ENCODE measurements at places on chromosomes 7 and 10. TPM values are rescaled to one million over a fixed set of nuclear protein-coding genes. Genes with fewer than 3 reads are reported as not detected.

DNA sequence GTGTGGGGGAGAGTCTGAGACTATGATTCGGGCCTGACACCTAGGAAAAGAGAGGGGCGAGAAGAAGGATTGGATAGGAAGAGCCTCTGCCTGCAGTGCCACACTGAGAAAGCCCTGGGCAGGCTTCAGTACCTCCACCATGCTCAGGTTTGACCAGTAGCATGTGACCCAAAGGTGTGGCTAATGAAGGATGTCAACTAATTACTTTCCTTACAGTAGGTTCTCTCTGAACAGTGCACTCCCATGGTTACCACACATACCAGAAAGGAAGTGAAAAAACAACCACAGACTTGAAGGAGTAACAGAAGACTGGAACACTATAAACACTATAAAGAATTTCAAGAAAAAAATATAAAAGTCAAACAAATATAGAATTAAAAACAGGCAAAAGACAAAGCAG lies 46.2 kb downstream of the SEM1 start:
- no peaks in the 10 kb centered on the region for H3K27me3 ChIP-seq
- no peak overlapping the region for H3K4me3 ChIP-seq
- no peak for DNase-seq

DNA sequence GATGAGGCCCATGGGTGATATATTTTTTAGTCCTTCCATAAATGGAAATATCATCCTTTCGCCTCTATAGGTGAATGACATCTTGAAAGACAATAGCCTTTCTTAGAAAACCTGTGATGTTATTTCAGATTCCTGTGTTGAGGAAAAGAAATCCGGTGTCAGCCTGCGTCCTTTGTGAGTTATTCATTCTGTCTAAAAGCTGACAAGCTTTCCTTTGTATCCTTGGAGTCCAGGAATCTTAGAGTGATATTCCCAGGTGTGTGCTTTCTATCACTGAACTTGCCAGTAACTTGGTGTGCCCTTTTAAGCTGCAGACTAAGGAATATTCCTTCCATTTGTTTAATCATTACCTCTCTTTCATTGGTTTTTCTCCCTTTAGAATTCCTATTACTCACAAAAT lies 41.0 kb downstream of the EVX1 start:
- no peaks in the 10 kb centered on the region for H3K4me1 ChIP-seq
- H3K27me3 ChIP-seq, result peaks cover 3% of the 10 kb centered on the region
- no peaks in the 10 kb centered on the region for H3K36me3 ChIP-seq
- no peak for DNase-seq

GRCh38 chr7:108197371-108198091 lies 67.4 kb upstream of the LAMB4 start:
- no peaks in the 10 kb centered on the region for H3K36me3 ChIP-seq
- no peaks in the 10 kb centered on the region for H3K4me1 ChIP-seq
- H3K4me3 ChIP-seq, result no peak overlapping the region
- peaks cover 4% of the 10 kb centered on the region for H3K27me3 ChIP-seq
- H3K27ac ChIP-seq, result no peak overlapping the region

GRCh38 chr10:88245974-88246511 lies 337.1 kb downstream of the RNLS start:
- H3K27me3 ChIP-seq, result peaks cover 4% of the 10 kb centered on the region
- peaks cover 27% of the 10 kb centered on the region for H3K4me1 ChIP-seq
- H3K36me3 ChIP-seq, result peaks cover 8% of the 10 kb centered on the region
- no peak for DNase-seq
- no peak overlapping the region for H3K4me3 ChIP-seq

- peaks cover 52% of the 10 kb centered on the region for H3K36me3 ChIP-seq
- H3K27ac ChIP-seq, result peak overlapping the region; percentile 0
- DNase-seq, result no peak
- H3K27me3 ChIP-seq, result no peaks in the 10 kb centered on the region
Measured at GRCh38 chr7:30634193-30634626, 39.5 kb downstream of the GARS1 start.

GRCh38 chr10:120727001-120727400 lies 124.2 kb upstream of the WDR11 start:
- no peak for DNase-seq

- H3K27me3 ChIP-seq, result peaks cover 9% of the 10 kb centered on the region
- DNase-seq, result no peak
- no peak overlapping the region for H3K27ac ChIP-seq
- no peaks in the 10 kb centered on the region for H3K36me3 ChIP-seq
- H3K4me1 ChIP-seq, result no peaks in the 10 kb centered on the region
- H3K4me3 ChIP-seq, result no peak overlapping the region
Measured at GRCh38 chr10:47038881-47039561, 127.8 kb downstream of the PTPN20 start.

DNA sequence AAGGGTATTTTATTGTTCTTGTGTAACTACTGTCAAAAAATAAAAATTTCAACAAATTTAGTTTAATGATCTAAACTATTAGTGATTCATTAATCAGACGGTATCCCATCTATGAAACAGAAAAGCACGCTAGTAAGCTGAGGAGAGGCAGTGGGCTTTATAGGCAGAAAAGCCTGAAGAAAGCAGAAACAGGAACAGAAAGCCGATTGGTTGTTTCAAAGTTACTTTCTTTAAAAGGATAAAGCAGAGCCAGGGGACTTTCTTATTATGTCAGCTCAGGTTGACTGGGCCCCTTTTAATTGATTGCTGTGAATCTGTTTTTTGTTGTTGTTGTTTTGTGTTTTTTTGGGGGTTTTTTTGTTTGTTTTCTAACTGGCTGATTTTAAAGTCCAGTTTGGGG lies 105.5 kb downstream of the TES start:
- no peak overlapping the region for H3K4me3 ChIP-seq
- no peak overlapping the region for H3K27ac ChIP-seq
- H3K27me3 ChIP-seq, result peaks cover 2% of the 10 kb centered on the region
- no peak for DNase-seq
- no peaks in the 10 kb centered on the region for H3K36me3 ChIP-seq
- H3K4me1 ChIP-seq, result peaks cover 7% of the 10 kb centered on the region

DNA sequence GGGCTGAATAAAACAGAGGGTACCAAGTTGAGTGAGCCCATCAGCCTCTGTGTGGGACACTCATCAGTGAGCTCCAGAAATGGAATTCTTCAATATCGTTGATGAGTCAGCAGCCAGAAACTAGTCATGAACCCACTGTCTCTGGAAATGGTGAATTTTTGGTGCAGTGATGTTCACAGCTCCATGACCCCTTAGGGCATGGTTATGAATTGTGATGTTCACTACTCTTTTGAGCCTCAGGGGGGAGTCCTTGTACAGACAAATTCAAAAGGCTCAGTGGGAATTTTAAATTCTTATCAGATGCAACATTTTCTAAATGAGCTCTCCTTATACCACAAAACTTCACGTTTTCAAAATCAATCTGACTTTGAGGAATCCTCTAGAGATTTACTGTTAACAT lies 335.7 kb downstream of the PHTF2 start:
- no peaks in the 10 kb centered on the region for H3K4me1 ChIP-seq
- H3K36me3 ChIP-seq, result no peaks in the 10 kb centered on the region
- no peaks in the 10 kb centered on the region for H3K27me3 ChIP-seq

DNA sequence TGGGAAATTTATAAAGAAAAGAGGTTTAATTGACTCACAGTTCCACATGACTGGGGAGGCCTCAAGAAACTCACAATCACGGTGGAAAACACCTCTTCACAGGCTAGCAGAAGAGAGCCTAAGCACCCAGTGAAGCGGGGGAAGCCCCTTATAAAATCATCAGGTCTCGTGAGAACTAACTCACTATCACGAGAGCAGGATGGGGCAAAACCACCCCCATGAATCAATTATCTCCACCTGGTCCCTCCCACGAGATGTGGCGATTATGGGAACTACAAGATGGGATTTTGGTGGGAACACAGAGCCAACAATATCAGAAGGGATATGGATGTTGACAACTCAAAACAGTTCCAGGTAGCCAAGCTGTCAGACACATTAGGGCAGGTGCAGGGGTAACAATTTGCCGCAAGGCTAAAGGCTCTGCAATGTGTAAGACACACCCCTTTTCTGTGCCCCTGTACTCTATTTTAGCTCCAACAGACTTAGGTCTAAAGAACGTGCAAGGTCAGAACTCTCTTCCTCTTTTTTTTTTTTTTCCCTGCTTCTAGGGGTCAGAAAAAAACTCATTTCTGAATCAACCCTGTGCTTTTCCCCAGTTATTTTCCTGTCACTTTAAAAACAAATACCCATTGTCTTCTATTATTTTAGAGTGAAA lies 30.7 kb upstream of the RBM20 start:
- peaks cover 2% of the 10 kb centered on the region for H3K27me3 ChIP-seq
- no peak for DNase-seq
- no peaks in the 10 kb centered on the region for H3K36me3 ChIP-seq
- no peak overlapping the region for H3K27ac ChIP-seq

DNA sequence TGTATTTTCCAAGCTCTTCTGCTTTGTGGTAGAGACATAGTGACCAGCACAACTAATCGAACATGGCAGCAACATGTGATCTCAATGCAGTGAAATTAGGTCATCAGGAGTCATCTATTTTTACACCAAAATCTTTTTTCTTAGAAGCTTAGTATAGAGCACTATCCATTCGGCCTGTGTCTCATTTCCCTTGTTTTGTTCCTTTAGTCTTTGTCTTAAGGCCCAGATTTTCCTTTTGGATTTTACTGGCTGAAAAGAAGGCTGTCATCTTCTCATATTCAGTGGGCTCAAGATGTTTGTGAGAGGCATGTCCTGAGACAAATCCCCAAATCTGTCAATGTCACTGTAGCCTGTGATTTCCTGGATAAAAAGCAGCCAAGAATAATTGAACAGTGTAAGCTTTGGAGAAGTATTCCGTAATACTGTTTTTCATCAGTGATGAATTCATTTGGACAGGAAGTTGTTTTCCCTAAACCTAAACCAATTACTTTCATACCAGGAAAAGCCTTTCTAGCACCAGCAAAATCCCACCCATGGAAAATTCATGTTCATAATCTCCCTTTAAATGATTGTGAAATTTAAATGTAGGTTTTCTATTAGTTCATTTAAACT lies 55.2 kb downstream of the MAGI2 start:
- H3K4me3 ChIP-seq, result no peak overlapping the region
- no peaks in the 10 kb centered on the region for H3K4me1 ChIP-seq
- no peak for DNase-seq
- H3K27ac ChIP-seq, result no peak overlapping the region
- no peaks in the 10 kb centered on the region for H3K36me3 ChIP-seq
- H3K27me3 ChIP-seq, result no peaks in the 10 kb centered on the region

GRCh38 chr10:87093632-87094372 lies 841 bp downstream of the GLUD1 start:
- H3K36me3 ChIP-seq, result peaks cover 28% of the 10 kb centered on the region
- peak overlapping the region; percentile 98 for H3K4me3 ChIP-seq
- peak overlapping the region; percentile 95 for H3K27ac ChIP-seq
- peaks cover 48% of the 10 kb centered on the region for H3K4me1 ChIP-seq
- no peaks in the 10 kb centered on the region for H3K27me3 ChIP-seq

DNA sequence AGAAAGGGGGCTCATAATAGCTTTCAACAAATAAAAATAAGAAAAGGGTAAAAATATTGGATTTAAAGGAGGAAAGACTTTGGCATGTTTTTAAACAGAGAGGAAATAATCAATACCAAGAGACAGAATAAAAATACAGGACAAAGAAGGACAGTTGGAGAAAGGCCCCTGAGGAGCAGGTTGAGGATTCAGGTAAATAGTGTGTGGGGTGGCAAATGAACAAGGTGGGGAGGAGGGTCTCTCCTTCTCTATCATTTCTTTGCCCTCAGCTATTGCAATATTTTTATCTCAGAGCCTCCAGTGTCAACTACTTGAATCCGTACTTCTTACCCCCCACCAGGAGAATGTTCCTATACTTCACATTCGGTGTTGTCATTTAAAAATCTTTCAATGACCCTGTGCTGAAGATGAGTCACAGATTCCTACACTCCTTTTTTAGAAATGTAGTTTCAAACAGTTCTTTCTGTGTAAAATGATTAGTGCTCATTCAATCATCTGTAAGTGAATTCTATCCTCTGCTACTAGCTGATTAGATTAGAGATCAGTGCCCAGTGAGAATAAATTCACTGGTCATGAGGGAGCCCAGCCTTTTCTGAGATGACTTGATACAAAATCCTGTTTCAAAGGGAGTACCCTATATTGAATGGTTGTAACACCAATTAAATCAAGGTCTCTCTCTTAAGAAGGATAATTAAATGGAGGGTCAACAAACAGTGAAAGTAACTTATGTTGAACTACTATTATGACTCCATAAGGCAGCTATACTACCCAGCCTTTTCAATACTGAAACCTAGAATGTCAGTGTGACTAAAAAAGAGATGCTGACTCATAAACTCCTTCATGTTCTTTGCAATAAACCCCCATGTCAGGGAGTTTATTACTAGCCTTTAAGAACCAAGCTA lies 50.4 kb upstream of the WNT16 start:
- H3K27ac ChIP-seq, result no peak overlapping the region
- no peak for DNase-seq
- peaks cover 18% of the 10 kb centered on the region for H3K4me1 ChIP-seq
- H3K4me3 ChIP-seq, result no peak overlapping the region
- H3K36me3 ChIP-seq, result no peaks in the 10 kb centered on the region
- H3K27me3 ChIP-seq, result peaks cover 8% of the 10 kb centered on the region

DNA sequence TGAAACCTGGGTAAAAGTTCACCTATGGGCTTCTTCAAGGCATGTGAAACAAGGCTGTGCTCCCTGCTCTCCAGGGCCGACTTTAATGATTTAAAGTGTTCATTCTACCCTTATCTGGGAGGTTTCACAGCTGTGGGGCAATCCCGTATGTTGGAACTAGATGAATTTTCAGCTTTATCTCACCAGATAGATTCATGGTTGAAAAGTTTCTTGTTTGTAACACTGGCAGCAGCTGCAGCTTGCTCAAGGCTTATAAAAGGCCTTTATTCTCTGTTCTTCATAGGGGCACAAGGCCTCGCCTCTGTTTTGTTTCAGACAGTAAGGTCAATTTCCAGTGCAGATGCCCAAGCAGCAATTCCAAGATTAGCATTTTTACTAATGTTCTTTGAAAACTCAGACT lies 70.4 kb upstream of the DNAJB12 start:
- no peak for DNase-seq
- H3K27ac ChIP-seq, result no peak overlapping the region
- no peaks in the 10 kb centered on the region for H3K27me3 ChIP-seq
- peaks cover 17% of the 10 kb centered on the region for H3K36me3 ChIP-seq
- H3K4me3 ChIP-seq, result no peak overlapping the region

- no peak overlapping the region for H3K27ac ChIP-seq
- peaks cover 2% of the 10 kb centered on the region for H3K27me3 ChIP-seq
- DNase-seq, result no peak
- no peak overlapping the region for H3K4me3 ChIP-seq
- H3K36me3 ChIP-seq, result peaks cover 4% of the 10 kb centered on the region
Measured at GRCh38 chr7:158312789-158313188, 274.8 kb downstream of the PTPRN2 start.

MINDY4 gene
- total RNA-seq, result 0.96 TPM

NUTM2B gene
- total RNA-seq, result 0.54 TPM

SFTPA1 gene
- total RNA-seq, result not detected

NUDT13 gene
- total RNA-seq, result 0.81 TPM

CABCOCO1 gene
- total RNA-seq, result not detected

All from activated T-helper 1 cell treated with anti-CD3 and anti-CD28 coated beads, Interleukin-12 subunit alpha, Interleukin-12 subunit beta, Interleukin-2, Interleukin-4 antibody, amounts not matched to agents 30 ng/mL and 10 ng/mL and 1 ng/mL, durations not matched to agents 14 hours and 24 hours and 36 hours (primary cell).